ENCODE measurements at places on chromosomes 12 and 14.

GRCh38 chr12:40701756-40702155, 9.5 kb downstream of the CNTN1 start:
- DNase-seq: no peak

GRCh38 chr12:66428870-66429269, 126.6 kb downstream of the HELB start:
- no peak for DNase-seq

DNA sequence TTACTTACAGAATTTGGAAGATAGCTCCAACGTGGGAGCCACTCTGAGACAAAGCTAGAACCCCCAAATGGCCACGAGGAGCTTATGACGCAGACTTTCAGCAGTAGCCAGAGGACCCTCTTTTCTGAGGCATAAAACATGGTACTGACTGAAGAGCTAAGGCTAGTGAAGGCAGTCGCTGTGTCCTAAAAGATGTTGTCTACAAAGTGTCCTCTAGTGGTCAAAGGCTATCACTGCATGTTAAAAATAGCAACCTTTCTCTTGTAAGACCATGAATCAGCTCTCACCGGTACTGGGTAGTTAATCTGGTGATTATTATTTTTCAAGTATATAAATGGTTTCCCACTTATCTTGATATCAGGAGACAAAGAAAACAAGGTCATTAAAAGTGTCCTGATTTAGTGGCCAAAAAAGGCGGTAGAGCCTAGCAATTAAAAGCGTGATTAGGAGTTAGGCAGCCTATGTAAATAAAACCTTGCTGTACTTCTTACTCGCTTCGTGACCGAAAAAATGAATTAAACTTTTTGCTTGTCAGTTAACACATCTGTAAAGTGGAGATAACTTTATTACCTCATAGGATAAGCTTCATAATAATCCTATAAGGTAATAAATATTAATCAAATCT, 47.0 kb upstream of the LGR5 start:
- no peak for DNase-seq

DNA sequence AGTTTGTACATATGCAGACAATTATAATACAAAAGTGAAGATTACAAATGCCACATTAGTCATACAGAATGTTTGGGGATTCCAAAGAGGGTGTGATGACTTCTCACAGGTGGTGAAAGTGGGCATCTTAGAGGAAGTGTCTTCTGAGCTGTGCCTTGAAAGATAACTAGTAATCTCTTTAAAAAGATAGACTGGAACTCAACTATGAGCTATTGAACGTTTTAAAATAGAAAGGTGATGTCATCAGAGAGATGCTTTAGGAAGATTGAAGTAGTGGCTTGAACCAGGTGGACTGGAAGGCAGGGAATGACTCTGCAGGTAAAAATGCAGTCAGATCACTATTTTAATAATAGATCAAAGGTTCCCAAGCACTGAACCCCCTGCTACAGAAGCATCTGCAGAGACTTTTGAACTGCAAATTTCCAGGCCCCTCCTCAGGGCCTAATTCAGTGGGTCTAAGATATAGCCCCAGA, 50.3 kb downstream of the SYT1 start:
- no peak for DNase-seq

DNA sequence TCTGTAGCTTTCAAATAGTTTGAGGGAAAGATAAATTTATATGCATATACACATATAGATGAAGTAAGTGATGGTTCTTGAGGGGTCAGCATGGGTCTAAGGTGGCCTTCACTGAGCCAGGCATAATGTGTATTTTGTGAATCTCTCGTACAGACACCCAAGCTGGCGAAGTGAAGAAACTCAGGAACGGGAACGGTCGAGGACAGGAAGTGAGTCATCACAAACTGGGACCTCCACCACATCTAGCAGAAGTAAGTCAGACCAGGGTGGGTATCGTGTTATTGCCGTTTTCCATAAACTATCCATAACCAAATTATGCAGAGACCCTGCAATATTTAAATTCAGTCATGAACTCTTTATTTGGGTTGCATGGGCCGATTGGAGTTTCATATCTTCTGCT, 15.4 kb upstream of the TNS2 start:
- no peak for DNase-seq

- no peak for DNase-seq
Measured at GRCh38 chr12:107135177-107135576, 41.8 kb upstream of the CRY1 start.

GRCh38 chr14:100305324-100306100, 732 bp downstream of the SLC25A29 start:
- no peak for DNase-seq

DNA sequence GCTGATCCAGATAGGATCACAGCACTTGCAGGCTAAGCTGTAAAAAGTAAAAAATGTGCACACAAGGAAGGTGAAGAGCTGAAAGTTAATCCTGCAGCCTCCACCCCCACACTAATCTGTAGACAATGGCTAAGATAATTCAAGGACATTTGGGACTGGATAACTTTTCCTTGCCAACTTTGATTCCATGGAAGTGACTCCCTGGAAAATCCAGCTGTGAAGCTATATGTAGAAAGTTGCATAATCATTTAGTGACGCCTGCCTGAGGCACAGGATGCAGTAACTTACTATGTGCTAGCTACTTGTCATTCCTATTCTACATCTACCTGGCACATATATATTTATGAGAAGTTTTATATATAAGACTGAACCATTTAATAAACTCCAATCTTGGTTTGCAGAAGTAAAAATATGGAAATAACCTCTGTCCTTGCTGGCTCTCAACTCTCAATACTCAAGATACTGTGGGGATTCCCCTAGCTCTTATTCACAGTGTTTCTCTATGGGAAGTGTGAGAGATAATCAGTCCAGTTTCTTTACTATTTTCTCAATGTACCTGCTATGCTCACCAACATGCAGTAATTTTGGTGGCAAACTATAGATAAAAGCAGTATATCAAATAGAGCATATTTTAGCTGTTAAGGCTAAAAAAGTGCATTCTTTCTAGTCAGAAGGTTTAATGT, 14.8 kb downstream of the LDHB start:
- no peak for DNase-seq

DNA sequence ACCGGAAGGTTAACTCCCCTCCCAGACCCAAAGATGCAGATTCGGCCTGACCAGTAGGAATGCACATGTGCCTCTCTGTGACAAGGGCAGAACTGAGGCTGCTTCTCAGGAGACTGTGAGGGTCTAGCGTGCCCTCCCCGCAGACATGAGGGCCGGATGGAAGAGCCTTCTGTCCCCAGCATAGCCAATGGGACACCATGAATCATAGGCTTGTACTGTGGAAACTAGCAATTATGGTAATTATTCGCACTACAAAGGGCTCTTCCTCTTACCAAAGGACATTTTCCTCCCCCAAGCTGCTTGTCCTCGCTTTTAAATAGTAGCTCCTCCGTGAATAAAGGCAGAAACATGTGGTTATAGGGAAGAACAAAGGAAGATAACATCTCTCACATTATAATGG, 6.2 kb downstream of the COA8 start:
- no peak for DNase-seq

- no peak for DNase-seq
Measured at GRCh38 chr12:61385771-61386170, 874.4 kb upstream of the USP15 start.

GRCh38 chr12:43213608-43214007, 338.4 kb downstream of the ADAMTS20 start:
- no peak for DNase-seq

DNA sequence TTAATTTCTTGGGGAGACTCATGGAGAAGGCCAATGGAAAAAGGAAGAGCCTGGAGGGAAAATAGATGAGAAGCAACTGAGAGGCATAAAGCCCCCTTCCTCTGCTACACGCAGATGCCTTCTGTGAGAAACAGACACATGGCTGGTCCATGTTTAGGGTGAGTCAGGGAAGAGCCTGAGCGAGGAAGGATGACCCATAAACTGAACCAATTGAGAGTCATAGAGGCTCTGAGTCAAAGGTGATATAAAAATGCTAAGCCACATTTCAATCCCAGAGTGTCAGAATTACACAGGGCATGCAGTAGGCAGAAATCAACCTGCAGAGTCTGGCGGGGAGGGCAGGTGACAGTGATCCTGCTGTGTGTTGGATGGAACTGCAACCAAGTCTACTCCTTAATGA, 30.1 kb upstream of the NEDD1 start:
- DNase-seq: no peak

DNA sequence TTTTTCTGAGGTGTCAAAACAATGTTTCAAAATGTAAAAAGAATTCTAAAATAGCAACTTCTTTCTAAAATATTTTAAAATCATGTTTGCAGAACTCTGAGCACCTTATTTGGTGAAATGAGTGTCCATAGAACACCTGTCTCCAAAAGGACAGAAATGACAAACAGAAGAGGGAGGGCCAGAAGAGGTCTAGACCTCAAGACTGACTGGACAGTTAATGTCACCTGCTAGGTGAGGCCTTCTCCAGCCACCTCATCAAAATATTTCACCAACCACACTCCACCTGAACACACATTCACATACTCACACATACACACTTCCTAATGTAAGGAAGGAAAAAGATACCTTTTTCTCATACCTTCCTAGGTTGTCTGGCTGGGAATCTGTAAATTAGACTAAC, 147.8 kb upstream of the PLEKHA5 start:
- DNase-seq: no peak

DNA sequence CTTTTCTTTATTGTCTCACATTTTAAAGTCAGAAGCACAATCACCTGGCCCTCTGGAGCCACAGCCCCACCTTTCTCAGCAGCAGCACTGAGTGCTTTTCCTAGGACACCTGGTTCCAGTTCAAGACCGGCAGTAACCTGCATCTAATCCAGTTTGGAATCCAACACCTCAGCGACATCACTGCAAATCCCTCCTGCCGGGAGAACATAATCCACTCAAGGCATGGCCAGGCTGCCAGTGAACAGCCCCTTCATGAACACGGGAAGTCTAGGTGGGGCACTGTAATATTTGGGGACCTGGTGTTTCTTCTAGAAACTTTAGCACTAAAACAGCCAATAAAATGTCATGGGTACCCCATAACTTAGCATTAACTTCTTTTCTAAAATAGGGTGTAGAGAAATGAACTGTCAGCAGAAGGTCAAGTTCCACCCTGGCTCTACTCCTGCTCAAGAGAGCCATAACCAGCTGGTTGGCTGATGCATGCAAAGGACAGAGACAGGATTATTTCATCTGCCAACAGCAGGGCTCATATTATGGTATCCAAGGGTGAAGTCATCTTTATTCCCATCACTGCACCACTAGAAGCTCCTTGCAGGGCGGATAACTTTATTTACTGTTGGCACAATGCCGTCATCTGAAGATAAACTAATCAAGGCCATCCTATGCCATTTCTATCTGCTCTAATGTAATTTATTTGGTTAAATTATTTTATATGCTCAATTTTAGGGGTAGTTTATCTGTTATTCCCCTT, 76.7 kb downstream of the TTC7B start:
- DNase-seq: no peak

DNA sequence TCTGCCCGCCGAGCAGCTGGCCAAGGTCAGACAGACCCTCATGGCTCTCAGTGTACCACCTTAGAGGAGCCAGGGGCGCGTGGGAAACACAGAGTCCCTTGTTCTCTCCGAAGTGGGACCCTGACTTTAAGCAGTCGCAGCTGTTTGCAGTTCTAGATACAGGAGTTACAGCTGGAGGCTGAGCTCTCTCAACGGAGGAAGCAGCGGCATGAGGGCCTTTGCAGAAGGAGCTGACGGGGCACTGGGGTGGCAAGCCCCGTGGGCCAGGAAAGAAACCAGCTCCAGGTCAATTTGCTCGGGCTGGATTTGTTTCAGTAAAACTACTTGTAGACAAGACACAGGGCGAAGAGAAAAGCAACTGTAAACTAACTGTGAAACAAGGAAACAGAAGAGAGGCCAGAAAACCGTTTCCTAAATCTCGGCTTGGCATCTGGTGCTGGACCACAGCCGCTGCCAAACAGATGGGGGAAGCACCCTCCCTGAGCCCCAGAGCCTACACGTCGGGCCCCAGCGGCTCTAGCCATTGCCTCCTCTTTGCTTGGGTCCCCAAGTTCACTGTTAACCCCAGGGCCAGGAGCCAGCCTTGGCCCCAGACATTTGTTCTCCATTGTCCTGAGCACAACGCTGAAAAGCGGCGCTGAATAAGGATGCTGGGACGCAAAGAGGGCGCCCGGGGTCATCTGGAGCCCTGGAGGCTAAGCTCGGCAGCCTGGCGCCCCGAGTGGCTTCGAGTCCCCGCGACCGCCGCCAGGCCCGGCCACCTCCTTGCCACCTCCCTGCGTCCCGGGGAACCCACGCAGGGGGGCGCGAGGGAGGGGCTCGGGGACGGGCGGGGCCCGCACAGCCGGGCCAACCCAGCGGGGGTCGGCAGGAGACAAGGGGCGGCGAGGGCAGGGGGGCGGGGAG, 914 bp upstream of the PACS2 start:
- no peak for DNase-seq

DNA sequence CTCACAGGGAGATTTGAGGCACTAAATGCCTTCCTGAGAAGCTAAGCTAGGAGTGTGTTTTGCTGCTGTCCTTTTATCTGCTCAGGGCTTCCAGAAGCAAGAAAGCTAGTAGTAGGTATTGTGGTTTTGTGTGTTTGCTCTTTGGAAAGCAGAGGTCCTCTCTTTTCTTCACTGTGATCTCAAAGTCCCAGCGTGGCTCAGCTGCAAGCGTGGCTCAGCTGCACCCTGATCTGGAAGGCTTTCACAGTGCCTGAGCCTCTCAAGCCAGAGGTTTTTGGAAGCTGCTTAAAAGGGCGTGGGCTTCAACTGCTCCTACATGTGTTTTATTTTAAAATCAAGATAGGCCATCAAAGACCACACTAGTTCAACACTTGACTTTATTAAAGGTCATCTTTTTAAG, 337.4 kb upstream of the RGS6 start:
- no peak for DNase-seq

DNA sequence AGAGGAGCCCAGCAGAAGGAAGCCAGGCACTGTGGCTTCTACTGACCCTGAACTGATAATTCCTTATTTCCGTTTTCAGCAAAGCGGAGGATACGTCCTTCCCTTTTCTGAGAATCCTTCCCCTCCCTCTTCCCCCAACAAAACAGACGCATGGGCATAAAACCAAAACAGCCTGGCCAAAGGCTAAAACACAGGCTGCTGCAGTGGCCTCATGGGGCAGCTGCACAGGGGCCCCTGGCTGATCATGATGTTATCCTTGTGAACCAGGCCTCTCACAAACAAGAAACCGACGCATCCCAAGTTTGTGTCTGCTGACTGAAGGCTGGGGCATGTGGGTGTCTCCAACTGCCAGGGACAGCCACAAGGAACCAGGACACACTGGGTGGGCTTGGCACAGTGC, 23.4 kb upstream of the STON2 start:
- DNase-seq: no peak

- no peak for DNase-seq
Measured at GRCh38 chr14:96089401-96089800, 50.2 kb downstream of the C14orf132 start.

GRCh38 chr12:120498870-120499515, 3.1 kb downstream of the DYNLL1 start:
- DNase-seq: no peak

All from natural killer cell treated with Interleukin-12 subunit alpha and Interleukin-12 subunit beta and Interleukin-15 and Interleukin-18, amount 100 ng/mL, for 72 hours (primary cell).